NCI-H187 treated with DMSO at 0.1 percent for 48 hours (cell line): ENCODE measurements at places on chromosomes 11 and 22.

DNA sequence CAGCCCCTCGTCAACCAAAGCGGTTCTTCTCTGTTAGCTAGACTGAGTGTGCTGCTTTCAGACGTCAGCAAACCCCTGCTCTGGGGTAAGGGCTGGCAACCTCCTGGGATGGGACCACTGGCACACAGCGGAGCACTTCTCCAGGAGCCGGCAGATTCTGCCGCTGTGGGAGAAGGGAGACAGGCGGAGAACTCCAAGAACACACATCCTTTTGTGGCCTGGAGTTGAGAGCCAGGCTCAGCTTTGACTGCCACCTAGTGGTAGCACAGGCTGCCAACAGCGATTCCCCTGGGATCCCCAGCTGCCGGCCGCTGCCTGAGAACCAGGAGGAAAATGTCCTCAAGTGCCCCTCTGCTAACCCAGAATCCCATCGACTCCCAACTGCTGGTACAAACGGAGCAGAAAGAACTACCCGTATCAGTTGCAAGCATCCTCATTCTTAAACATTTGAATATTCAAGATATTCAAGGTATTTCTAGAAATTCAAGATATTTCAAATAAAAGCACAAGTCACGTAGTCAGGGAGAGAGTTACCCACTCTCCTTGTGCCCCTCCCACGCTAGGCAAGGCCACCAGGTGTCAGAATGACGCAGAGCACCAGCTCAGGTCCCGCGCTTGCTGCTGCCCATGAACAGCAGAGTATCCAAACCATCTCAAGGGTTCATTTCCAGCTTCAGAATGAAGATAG lies 4.9 kb downstream of the LTO1 start:
- peak; percentile 46 for DNase-seq

GRCh38 chr22:19477321-19478044 lies 1.5 kb downstream of the UFD1 start:
- no peak for DNase-seq

DNA sequence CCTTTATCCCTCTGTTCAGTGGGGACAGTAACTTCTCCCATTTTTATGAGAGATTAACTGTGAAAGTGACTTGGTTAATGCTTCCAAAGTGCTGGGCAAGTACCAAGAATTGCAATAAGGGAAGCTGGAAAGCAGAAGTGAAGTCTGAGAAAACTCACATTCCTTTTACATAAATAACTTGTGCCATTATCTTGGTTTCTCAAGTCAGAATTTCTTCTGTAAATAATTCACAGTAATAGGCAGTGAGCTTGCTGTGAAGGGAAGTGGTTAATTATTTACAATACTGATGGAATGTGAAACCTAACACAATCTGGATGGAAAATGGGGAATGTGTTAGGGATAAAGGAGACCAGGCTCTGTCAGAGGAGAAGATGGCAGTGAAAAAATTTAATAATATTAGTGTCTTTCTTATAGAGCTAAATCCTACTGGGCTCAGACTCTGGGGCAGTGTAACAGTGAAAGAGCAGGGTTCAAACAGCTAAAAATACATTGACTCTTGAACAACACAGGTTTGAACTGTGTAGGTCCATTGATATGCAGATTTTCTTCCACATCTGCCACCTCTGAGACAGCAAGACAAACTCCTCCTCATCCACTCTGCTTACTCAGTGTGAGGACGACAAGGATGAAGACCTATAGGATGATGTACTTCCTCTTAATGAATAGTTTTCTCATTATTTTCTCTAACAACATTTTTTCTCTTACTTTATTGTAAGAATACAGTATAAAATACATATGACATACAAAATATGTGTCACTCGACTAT lies 251.5 kb upstream of the ISX start:
- no peak for DNase-seq

- DNase-seq, result no peak
These were observed 44.1 kb downstream of the RSF1 start for GRCh38 chr11:77776455-77776854.

DNA sequence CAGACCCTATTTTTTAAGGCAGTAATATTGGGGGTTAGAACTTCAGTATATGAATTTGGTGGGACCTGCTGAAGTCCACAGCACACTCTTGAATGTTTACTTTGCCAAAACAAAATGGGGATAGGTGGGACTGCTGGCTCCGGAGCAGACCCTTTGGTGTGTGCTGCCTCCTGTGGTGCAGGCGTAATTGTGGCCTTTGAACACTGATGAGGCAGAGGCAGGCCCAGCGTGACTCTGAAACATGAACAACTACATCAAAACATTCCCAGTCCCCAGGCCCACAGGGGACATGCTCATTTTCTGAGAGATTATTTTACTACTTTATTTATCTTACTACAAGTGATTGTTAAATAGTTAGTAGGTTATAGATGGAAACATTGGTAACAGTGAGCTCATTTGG lies 225.0 kb upstream of the TBCEL start:
- DNase-seq, result no peak
